ENCODE measurements at places on chromosomes 5 and 9. TPM values are rescaled to one million over a fixed set of nuclear protein-coding genes. Genes with fewer than 3 reads are reported as not detected.

DNA sequence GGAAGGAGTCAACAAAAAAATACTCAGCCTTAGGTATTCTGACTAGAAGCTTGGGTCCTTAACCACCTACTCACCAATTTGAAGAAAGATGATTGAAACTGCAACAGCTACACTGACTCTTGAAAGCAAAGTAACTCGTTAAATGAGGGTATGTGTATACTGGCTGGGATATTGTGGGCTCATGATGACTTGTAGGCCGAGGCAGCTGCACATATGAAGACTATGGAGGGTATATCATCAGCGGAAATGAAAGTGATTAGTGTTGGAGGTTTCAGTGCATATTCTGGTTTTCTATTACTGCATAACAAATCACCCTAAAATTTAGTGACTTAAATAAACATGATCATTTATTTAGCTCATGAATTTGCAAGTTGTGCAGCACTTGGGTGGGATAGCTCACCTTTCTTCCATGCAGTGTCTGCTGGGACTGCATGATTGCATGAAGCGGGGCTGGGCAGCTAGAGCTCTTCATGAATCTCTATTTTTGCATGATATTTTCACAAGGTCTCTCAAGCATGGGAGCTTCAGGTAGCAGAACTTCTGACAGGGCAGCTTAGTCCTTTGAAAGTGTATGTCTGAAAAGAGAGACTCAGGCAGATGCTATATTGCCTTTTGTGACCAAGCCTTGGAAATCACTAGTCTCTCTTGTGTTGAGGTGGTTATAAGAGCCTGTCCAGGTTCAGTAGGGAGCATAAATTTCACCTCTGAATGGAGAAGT is 96.1 kb upstream of the CDKN2B start:
- no peak for DNase-seq

DNA sequence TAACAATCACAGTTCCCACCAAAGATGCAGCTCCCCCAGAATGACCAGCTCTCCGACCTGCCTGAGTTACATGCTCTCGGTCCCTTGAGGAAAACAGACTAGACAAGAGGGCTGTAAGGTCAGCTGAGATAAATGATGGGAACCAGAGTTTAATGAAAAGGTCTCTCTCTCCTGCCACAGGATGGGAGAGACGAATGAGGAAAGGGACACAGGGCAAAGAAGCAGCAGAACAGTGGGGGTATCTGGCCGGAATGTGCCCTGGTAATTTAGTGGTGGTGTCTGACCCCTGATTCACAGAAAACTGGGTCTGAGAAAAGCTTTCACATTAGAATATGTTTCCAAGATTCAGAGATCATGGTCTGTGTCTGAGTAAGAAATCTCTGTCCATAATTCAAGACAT is 118.5 kb downstream of the BRINP1 start:
- DNase-seq: no peak

- no peak for DNase-seq
Measured at GRCh38 chr5:150584556-150585335, 55.7 kb upstream of the SYNPO start.

Gene PPIP5K2
- 11.4 TPM for total RNA-seq

Gene PLPP7
- 2.9 TPM for total RNA-seq

Gene AGXT2
- not detected for total RNA-seq
